G401 (cell line): ENCODE measurements at places on chromosomes 7 and 10.

DNA sequence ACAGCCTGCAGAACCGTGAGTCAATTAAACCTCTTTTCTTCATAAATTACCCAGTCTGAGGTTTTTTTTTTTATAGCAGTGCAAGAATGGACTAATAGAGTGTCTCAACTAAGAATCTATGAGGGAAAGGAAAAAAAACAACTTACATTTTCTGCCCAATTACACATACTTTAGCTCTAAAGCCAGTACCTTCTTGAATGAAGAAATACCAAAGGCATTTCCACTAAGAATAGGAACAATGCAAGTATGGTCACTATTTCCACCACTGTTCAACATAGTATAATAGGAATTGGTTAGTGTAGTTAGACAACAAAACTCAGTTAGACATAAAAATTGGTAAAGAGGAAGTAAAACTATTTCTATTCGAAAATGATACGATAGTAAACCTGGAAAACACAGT, 37.6 kb downstream of the MICU1 start:
- no peak for DNase-seq

GRCh38 chr7:39133088-39133487, 155.4 kb downstream of the POU6F2 start:
- no peak for DNase-seq

GRCh38 chr10:113869789-113870188, 15.3 kb downstream of the NHLRC2 start:
- no peak for DNase-seq

GRCh38 chr10:130579913-130580312, 443.7 kb downstream of the GLRX3 start:
- DNase-seq: no peak

DNA sequence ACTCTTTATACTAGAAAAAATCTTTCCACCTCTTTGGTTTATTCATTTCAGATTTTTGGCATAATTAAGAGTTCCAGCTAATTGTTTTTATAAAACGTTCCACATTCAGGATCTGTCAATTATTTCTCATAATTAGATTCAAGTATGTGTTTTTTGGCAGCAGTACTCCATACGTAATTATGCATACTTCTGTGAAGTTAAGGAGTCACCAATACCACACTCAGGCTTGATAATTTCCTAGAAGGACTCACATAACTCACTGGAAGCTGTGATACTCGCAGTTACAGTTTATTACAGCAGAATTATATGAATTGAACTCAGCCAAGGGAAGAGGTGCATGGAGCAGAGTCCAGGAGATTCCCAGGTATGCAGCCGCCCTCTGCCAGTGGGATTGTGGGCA, 290.5 kb upstream of the AKR1E2 start:
- no peak for DNase-seq

DNA sequence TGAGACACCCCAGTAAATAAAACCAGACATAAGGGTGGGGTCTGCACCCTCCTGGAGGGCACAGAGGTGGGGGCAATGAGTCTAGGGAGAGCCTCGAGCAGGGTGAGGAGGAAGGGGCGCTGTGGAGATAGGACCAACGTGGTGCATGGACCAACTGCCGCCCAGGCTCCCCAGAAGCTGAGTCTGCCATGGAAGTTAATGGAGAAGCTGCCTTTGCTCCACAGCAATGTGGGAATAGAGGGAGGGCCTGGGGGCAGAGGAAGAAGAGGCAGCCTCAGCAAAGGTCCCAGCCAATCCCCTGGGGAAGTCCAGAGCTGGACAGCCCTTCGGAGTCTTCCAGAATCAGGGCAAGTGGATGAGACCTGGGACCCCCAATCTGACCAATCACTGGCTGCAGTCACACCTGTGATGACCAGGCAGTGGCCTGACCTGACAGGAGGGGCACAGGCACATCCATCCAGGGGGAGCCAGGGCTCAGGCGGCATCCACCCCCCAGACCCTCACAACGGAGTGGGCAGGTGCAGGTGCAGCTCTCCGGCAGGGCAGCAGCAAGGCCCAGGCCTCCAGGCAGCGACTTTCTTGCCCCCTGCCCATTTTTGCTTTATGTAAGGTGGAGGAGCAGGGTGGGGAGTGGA, 242.2 kb upstream of the PPP2R2D start:
- DNase-seq: no peak

- no peak for DNase-seq
Observed at GRCh38 chr7:101743995-101744360, 73.4 kb upstream of the CUX1 start.

DNA sequence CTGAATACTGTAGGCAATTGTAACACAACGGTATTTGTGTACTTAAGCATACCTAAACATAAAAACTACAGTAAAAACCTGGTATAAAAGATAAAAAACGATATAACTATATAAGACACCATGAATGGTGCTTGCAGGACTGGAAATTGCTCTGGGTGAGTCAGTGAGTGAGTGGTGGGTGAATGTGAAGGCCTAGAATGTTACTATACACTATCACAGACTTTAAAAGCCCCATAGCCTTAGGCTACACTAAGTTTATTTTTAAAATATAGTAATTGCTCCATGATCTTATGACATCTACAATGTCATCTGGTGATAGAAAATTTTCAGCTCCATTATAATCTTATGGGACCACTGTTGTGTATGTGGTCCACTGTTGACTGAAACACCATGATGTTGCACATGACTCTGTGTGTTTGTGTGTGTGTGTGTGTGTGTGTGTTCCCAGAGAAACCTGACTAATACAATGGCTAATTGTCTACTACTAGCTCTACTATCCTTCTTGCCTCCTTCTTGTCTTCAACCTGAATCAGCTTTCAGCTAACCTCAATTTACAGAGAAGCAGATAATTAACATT, 27.6 kb upstream of the PRPF18 start:
- no peak for DNase-seq

DNA sequence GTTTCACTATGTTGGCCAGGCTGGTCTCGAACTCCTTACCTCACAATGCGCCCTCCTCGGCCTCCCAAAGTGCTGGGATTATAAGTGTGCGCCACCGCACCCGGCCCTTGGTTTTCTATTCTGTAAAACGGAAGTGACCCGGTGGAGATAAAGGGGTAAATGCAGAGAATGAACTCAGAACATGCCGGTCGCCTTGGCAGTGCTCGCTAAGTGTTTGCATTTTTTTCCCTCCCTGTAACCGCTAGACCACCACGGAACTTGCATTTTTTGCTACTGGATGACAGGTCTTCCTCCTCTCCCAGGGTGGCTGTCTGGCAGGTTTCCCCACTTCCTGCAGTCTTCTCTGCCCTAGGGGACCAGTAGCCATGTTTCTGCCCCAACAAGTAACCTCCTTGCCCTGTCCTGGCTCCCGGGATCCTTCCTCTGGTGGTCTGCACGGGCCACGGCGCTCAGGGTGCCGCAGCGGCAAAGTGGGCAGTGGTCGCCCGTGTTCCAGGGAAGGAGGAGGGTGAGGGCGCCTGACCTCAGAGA, 18.8 kb upstream of the GNA12 start:
- no peak for DNase-seq

DNA sequence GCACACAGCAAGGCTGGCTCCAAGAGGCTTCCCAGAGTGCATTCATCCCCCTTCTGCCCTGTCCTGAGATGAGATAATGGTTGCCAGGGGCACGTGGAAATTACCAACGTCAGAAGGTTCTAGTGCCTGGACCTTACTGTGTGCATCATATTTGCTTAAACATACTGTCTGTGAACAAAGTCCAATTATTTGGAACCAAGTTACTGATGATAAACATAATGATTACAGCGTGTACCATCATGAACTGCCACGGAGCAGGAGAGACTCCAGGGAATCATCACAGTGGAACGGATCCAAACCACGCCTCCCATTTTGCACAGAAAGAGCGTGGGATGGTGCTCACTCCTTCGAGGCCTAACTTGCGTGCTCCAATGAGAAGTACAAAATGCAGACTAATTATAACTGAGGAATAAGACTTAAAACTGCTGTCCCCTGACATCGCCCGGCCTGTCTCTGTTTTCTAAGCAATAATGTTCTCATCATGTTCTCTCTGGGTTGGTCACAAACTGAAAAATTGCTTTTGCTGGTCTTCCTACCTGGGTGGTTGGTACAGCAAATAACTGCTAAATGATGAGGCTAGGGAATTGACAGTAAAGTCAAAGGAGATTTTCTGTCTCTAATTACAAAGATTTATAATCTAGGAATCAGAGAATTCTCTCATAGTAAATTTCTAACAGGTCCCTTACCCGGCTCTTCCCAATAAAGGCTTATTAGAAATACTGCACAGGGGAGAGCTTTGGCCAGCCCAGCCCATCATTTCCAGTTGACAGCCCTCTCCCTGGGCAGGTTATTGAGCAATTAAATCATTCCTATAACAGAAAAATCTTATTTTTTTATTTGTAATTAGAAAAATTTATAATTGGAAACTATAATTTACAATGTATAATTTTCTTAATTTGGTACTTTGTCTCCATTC, 182.2 kb downstream of the CAMK1D start:
- no peak for DNase-seq

GRCh38 chr7:37952240-37952639, 31.8 kb downstream of the EPDR1 start:
- no peak for DNase-seq

GRCh38 chr7:84535580-84536270, 341.1 kb upstream of the SEMA3A start:
- no peak for DNase-seq

GRCh38 chr10:128873411-128874054, 593.5 kb upstream of the MGMT start:
- no peak for DNase-seq

GRCh38 chr7:43876241-43876640, 6.9 kb upstream of the MRPS24 start:
- no peak for DNase-seq

GRCh38 chr7:123054357-123055133, 59.0 kb upstream of the TAS2R16 start:
- DNase-seq: peak; percentile 37

DNA sequence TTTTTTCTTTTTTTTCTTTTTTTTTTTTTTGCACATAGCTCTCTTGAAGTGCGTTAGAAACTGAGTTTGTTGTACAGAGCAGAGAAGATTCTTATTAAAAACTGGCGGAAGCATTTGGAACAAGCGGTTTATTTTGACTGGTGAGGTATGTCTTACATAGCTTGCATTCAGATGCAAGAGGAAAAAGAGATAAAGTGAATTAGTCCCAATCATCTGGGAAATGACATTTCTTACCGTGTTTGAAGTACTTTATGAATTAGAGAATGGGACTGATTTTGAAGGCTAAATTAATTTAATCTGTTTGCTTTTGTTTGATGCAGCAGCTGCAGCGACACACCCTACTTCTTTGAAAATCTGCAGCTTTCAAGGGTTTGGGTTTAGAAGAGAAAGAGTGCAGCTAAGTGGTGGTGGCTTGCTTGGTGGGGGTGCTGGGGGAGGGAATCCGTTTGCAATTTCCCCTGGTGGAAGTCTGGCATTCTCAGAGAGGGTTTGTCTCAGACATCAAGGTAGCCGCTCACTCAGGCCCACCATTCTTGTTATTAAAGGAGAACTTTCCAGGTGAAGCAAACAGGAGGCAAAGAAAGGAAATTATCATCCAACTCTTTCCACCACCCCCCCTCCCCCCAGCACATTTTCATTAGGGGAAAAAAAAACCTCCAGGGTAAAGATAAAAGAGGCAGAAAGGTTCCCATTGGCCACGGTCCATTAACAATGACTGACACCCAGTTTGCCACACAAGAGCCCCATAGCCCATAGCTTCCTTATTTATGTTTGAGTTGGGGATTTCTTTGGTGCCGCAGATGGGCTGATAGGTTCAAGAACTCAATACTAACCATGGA, 231.7 kb downstream of the SKIDA1 start:
- DNase-seq: peak; percentile 48

DNA sequence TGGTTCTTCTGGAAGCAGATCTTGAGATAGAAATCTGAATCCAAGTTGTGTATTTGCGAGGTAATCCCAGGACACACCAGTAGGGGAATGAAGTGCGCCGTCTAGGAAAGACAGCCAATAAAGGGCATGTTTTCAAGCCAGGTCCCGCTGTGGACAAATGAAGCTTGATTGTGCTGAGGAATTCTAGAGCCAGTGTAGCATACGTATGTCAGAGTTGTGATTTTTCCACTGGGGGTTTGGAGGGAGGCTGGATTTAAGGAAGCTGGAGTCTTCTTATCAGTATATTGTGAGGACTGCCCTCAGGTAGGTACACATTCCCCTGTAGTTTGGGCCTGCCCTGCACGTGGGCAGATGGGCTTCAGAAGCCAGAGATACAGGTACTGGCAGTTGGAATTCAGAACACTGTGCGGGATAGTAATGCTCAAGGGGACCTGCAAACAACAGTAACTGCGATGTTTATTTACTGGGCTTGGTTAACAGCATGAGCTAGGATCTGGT, 50.9 kb downstream of the GALNT11 start:
- peak; percentile 41 for DNase-seq

GRCh38 chr7:149586646-149587645, 89.3 kb upstream of the ZNF746 start:
- DNase-seq: no peak

DNA sequence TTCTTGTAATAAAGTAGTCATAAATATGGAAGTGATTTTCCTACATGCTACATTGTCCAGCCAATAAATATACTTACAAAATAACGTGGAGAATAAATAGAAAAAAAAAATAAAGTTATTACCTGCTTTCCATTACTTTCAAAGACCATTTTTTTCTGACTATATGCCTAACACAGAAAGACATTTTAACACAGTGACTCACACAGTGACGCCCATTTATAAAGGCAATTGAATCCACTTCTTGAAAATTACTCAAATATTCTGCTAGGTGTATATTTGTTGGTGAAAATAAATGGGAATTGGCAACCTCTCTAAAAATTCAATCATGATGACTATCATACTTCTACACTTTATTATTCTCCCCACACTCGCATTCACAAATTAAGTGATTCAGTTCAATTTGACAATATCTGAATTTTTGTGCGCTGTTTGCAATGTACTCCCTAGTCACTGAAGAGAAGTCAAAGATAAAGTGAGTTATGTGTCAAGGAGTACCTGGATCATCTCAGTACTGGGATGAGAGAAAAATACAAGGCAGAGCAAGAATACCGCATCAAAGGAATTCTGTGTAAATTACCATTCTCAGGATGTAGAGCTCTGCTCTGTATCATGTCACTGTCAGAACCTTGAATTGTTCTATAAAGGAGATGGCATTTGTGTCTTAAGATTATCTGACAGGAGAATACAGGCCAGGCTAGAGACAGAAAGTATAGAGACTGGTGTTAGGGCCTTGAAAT, 642.7 kb downstream of the IPMK start:
- no peak for DNase-seq

- peak; percentile 89 for DNase-seq
Observed at GRCh38 chr7:157355784-157356511, 19.1 kb downstream of the DNAJB6 start.

- no peak for DNase-seq
Observed at GRCh38 chr7:74235518-74236268, 18.5 kb downstream of the RFC2 start.

DNA sequence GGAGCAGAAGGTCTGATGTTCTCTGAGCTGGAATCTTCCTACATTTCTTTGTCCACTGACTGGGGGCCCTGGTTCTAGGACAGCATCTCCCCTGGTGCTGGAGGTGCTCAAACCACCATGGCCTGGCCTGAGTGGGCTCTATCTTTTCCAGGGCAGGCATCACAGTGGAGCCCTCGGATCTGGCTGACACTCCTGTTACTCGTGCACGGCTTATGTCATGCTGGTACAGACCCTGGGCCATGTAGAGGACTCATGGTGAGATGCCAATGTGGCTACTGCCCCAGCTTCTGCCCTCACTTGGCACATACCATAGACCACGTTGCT, 96.0 kb downstream of the HIPK2 start:
- DNase-seq: no peak

- DNase-seq: peak; percentile 95
Observed at GRCh38 chr10:25627606-25628005, 306.4 kb upstream of the MYO3A start.

GRCh38 chr7:102912742-102913141, at the start of gene LRRC17:
Gene LRRC17 (plus strand): TSS chr7:102913000. CDS start chr7:102933914, 20,914 bp downstream.
- no peak for DNase-seq

- no peak for DNase-seq
Observed at GRCh38 chr7:116176226-116176625, 34.1 kb upstream of the TES start.
